ENCODE measurements at places on chromosomes 1 and 21. TPM values are rescaled to one million over a fixed set of nuclear protein-coding genes. Genes with fewer than 3 reads are reported as not detected.

- no peaks in the 10 kb centered on the region for H3K36me3 ChIP-seq
- H3K4me1 ChIP-seq = peaks cover 4% of the 10 kb centered on the region
- H3K27ac ChIP-seq = no peak overlapping the region
- DNase-seq = peak; percentile 52
- H3K4me3 ChIP-seq = no peak overlapping the region
- H3K27me3 ChIP-seq = no peaks in the 10 kb centered on the region
Observed at GRCh38 chr1:198788561-198789064, 149.8 kb downstream of the PTPRC start.

GRCh38 chr1:201212056-201212455 lies 21.4 kb downstream of the IGFN1 start:
- H3K4me3 ChIP-seq = no peak overlapping the region
- H3K27me3 ChIP-seq = peaks cover 4% of the 10 kb centered on the region

Gene PLPPR4
- not detected for polyA plus RNA-seq

GRCh38 chr1:165883056-165883455 lies 55.6 kb downstream of the UCK2 start:
- H3K27me3 ChIP-seq = no peaks in the 10 kb centered on the region
- H3K4me3 ChIP-seq = no peak overlapping the region
- no peak for DNase-seq
- H3K36me3 ChIP-seq = no peaks in the 10 kb centered on the region
- H3K27ac ChIP-seq = no peak overlapping the region

Gene ATF3
- 105 TPM for polyA plus RNA-seq

DNA sequence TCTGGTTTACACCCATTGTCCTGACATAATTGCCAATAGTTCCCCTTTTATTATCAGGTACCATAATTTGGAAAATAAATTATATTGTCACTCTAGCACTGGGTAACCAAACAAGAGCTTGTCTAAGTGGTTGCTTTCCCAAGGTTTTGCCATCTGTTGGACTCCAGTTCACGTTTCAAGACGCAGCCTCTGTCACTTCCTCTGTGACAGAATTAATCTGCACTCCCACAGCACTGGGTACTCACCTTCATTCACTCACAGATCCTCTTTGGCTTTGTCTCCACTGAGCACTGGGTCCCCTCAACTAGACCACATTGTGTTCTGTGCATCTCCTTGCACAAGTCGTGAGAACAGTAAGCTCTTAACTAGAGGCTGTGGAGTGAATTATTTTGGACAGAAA lies 123.6 kb upstream of the JUN start:
- no peak overlapping the region for H3K27ac ChIP-seq
- no peaks in the 10 kb centered on the region for H3K27me3 ChIP-seq
- H3K36me3 ChIP-seq = no peaks in the 10 kb centered on the region
- no peak for DNase-seq
- H3K4me1 ChIP-seq = peaks cover 37% of the 10 kb centered on the region
- H3K4me3 ChIP-seq = no peak overlapping the region

- H3K27ac ChIP-seq = peak overlapping the region; percentile 77
- no peaks in the 10 kb centered on the region for H3K27me3 ChIP-seq
- no peak for DNase-seq
- no peaks in the 10 kb centered on the region for H3K36me3 ChIP-seq
- no peak overlapping the region for H3K4me3 ChIP-seq
- H3K4me1 ChIP-seq = peaks cover 88% of the 10 kb centered on the region
Observed at GRCh38 chr21:33058527-33058926, 11.4 kb upstream of the OLIG1 start.

DNA sequence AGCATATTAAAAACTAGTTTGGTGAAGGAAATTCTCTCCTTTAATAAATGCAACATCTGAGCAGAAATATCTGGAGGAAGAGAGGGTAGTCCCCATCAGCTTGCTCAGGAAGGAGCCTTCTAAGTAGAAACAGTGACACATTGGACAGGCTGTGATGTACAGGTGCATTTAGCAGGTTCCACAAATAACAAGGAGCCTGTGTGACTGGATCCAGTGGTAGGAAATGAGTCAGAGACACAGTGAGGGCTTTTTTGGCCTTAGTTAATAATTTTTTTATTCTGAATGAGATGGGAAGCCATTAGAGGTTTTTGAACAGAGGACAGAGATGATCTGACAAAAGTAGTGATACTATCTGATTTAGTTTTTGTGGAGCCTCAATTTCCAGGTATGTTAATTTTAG lies 738.9 kb upstream of the PTBP2 start:
- no peak for DNase-seq
- no peaks in the 10 kb centered on the region for H3K36me3 ChIP-seq
- H3K4me3 ChIP-seq = no peak overlapping the region
- no peaks in the 10 kb centered on the region for H3K4me1 ChIP-seq
- H3K27me3 ChIP-seq = no peaks in the 10 kb centered on the region

- no peak overlapping the region for H3K27ac ChIP-seq
- no peaks in the 10 kb centered on the region for H3K4me1 ChIP-seq
- no peak overlapping the region for H3K4me3 ChIP-seq
- no peak for DNase-seq
- H3K27me3 ChIP-seq = peaks cover 2% of the 10 kb centered on the region
Observed at GRCh38 chr1:179767996-179768395, 24.9 kb downstream of the FAM163A start.

GRCh38 chr1:228161362-228161761 lies 4.2 kb upstream of the IBA57 start:
- no peaks in the 10 kb centered on the region for H3K27me3 ChIP-seq
- no peak overlapping the region for H3K4me3 ChIP-seq

Gene TRABD2B
- polyA plus RNA-seq = not detected

- H3K4me1 ChIP-seq = no peaks in the 10 kb centered on the region
- no peak overlapping the region for H3K4me3 ChIP-seq
- no peak for DNase-seq
- no peak overlapping the region for H3K27ac ChIP-seq
Observed at GRCh38 chr1:25692560-25692959, 76.0 kb downstream of the MAN1C1 start.

DNA sequence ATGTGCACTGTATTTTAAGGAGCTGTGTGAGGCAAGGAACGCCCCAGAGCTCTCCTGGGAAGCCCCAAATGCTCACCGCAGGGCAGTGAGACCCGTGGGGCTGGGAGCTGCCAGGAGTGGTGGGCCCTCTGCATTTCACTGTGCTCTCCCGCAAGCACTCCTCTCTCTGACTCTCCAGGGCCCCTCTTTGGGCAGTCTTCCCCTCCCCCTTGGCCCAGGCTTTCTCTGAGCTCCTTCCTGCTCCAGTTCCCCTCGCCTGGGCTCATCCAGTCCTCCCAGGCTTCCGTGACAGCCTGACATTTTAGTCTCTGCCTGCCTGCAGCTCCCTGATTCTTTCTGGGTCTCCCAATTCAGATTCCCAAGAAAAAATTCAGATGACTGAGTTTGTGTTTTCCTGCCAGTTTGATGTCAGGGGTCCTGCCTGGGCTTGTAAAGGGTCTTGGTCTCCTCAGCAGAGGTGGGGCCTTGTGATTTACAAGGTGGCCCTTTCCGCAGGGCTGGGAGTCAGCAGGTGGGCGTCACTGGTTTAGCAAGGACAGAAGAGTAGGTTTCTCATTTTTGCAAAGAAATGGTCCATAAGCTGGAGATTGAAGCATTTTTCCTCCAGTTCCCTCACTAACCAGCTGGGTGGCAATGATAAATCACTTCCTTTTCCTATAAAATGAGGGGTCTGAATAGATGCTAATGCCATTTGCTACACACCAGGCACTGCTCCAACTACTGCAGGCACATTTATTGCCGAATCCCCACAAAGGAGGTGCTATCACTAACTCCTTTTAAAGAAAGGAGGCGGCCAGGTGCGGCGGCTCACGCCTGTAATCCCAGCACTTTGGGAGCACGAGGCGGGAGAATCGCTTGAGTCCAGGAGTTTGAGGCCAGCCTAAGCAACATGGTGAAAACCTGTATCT lies 1.9 kb upstream of the CA6 start:
- H3K4me1 ChIP-seq = peaks cover 17% of the 10 kb centered on the region
- H3K4me3 ChIP-seq = no peak overlapping the region
- no peak for DNase-seq

DNA sequence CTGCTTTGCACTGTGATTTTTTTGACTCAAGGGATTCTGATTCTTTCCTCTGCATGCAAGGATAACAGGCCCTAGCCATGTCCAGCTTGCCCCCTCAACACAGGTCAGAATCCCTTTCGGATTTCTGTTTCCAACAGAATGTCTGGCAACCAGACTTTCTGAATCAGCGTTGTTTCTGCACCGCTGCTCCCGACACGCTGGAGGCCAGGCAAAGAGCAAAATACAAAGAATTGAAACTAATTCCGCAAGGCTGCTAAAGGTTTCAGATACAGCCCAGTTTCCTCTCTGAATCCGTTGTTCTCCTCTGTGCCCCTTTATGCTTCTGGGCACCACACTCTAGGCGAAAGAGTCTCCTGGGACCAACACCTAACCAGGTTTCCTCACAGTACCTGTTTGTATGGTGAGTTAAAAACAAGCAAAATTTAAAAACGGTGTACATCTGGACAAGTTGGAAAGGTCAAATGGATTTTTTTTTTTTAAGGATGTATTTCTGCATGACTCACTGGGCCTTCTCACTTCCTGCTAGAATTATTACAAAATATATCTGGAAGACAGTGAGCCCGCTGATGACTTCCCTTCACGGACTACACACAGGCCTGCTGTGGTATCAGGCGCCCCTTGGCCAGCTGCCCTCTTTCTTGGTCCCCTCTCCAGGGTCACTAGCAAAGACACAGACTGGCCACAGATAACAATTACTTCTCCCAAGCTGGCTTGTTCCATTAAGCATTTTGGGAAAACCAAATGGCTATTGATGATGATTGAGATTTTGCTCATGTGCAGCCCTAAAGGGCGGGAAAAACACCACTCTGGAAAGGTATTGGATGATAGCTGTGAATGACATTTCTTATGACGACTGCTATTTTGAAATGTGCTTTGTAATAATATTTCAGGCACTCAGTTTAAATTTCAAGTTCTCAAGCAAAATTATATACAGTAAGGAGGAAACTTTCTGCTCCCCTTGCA lies 118.3 kb downstream of the TGFB2 start:
- H3K27me3 ChIP-seq = no peaks in the 10 kb centered on the region
- H3K4me1 ChIP-seq = peaks cover 47% of the 10 kb centered on the region
- peak overlapping the region; percentile 87 for H3K27ac ChIP-seq
- H3K4me3 ChIP-seq = peak overlapping the region; percentile 65
- H3K36me3 ChIP-seq = no peaks in the 10 kb centered on the region

Gene VWA5B1
- not detected for polyA plus RNA-seq

GRCh38 chr1:99240621-99241020 lies 23.7 kb upstream of the PLPPR4 start:
- H3K36me3 ChIP-seq = no peaks in the 10 kb centered on the region
- DNase-seq = no peak
- no peak overlapping the region for H3K4me3 ChIP-seq
